NCI-H2081 treated with DMSO at 0.1 percent for 48 hours (cell line): ENCODE measurements at places on chromosomes 5 and 9.

DNA sequence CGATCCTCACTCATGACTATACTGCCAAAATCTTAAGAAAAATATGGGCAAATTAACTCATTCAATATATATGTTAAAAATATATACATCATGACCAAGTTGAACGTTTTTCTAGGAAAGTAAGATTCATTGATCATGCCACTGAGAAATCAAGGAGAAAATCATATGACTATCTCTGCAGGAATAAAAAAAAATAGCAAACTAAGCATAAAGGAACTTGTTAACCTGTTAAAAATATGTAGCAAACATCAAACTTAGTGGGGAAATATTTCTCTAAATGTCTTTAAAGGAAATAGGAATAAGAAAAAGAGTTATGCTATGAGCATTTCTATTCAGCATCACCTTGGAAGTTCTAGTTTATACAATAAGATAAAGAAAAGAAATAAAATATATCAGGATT lies 302.4 kb downstream of the GLIS3 start:
- DNase-seq, result no peak

DNA sequence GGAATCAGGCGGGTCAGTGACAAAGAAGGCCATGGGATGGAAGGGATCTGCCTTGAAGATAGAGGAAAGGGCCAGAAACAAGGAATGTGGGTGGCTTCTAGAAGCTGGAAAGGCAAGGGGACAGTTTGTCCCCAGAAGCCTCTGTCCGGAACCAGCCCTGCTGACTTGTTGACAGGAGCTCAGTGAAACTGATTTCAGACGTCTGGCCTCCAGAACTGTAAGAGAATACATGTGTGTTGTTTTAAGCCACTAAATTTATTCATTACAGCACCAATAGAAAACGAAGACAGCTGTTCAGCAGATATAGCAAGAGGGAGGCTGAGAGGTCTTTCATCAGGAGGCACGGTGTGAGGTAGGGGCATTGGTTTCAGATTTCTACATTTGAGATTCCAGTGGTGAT lies 422.5 kb downstream of the KDM4C start:
- no peak for DNase-seq

DNA sequence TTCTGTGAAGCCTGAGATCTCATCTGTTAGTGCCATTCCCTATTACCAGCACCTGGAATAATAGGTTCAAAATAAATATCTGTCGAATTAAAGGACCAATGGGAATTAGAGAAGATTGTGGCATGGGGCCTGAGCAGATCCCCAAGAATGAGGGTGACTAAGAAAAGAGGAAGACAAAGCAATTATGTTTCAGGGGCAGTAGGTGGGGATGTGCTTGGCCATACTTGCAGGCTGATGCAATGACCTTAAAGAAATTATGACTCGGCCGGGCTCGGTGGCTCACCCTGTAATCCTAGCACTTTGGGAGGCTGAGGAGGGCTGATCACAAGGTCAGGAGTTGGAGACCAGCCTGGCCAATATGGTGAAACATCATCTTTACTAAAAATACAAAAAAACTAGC lies 562.8 kb downstream of the PTPRD start:
- no peak for DNase-seq

DNA sequence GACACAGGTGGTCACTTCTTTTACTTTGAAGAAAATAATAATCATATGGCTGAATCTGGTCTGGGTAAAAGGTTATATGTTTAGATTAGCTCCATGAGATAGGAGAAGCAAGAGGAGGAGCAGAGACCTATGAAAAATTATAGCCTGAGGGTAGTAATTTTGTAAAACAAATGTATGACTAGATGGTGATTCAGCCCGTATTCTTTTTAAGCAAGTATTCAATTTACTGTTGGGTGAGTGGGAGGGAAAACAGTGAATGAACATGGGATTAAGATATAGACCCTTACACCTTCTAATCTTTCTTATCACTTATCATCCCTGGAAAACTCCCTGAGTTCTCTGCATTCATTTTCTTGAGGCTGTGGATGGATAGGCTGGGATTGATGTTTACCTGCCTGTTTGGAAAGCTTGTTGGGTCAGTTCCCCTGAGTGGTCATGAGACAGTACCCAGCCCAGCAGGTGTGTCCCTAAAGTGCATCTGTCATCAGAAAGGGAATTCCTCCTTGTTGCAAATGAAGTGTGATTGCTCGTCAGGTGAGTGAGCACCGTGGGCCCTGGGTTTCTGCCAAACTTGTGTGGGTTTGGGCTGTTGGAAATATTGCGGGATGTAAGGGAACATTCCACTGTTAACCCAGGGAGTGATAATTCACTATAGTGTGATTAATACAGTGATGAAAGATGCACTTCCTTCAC lies 101.2 kb upstream of the GDNF start:
- DNase-seq, result no peak

- DNase-seq, result no peak
Observed at GRCh38 chr9:92175441-92175840, 60.2 kb upstream of the SPTLC1 start.

DNA sequence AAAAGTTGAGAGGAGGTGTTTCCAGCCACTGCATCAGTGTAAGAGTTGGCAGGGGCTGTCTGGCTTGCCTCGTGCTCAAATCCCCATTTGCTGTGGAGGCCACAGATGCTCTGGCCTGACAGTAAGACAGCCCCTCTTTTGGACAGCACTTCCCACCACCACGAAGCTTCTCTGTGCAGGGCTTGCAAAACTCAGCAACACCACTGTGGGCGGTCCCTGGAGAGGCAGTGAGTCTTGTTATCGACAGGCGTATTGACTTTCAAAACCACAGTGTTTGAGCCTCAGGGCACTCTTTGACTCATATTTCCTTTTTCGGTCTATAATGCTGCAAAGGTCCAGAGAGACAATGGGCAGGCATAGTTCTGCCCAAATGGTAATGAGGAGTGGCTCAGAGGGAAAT lies 539.5 kb downstream of the EBF1 start:
- DNase-seq, result no peak

GRCh38 chr5:2178071-2178477 lies 295.3 kb upstream of the IRX4 start:
- no peak for DNase-seq

- no peak for DNase-seq
Observed at GRCh38 chr5:159782995-159783300, 133.3 kb upstream of the ADRA1B start.

GRCh38 chr5:7897014-7897600 lies 28.2 kb downstream of the MTRR start:
- DNase-seq, result no peak

DNA sequence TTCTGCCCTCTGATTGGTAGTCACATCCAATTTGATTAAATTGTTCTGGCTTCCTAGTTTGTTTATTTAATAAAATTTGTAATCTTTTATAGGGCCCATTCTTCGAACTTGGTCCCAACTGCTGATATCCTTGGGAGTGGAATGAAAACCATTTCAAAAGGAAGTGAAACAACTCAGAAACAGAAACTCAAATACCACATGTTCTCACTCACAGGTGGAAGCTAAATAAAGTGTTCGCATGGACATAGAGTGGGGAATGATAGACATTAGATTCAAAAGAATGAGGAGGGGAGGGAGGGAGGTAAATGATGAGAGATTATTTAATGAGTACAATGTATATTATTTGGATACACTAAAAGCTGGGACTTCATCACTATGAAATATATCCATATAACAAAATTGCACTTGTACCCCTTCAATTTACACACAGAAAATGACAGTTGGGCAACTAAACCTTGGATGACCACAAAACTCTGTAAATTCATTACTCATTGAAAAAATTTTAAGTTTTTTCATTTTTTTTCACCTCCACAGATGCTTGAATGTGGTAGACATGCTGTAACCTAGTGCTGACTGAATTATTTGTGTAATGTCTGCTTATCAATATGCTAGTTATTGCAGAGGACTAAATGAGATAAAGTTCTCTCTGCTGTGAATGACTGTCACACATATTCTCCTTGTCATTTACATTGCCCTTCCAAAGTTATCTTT lies 16.0 kb downstream of the ATP10B start:
- no peak for DNase-seq

DNA sequence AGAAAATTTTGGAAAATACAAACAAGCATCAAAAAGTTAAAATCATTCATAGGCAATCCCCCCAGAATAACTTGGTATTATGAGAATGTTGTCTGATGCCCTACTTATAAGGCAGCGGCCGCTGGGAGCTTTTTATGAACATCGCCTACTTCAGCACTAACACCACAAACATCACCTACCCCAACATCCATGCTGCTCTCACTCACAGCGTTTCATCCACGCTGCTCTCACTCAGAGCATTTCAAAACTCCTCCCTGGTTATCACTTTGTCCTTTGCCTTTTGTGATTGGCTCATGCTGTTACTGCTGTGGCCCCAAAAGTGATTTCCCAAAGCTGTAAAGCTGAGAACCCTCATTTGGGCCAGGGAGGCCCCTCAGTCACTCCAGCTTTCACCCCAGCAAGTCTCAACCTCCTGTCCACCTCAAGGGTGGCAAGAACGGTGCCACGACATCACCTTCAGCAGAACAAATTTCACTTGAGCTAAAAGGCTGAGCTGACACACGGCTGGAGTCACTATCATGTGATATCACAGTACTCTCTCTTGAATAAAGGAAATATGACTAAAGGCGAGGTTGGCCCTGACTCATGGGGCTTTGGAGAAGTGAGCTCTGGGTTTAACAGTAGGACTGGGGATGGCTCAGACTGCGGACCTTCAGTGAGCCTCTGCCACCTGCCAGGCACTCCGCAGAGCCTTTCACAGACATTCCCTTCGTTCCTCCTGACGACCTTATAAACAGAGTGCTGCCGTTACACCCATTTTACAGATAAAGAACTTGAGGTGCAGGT lies 25.2 kb downstream of the SHC3 start:
- no peak for DNase-seq

DNA sequence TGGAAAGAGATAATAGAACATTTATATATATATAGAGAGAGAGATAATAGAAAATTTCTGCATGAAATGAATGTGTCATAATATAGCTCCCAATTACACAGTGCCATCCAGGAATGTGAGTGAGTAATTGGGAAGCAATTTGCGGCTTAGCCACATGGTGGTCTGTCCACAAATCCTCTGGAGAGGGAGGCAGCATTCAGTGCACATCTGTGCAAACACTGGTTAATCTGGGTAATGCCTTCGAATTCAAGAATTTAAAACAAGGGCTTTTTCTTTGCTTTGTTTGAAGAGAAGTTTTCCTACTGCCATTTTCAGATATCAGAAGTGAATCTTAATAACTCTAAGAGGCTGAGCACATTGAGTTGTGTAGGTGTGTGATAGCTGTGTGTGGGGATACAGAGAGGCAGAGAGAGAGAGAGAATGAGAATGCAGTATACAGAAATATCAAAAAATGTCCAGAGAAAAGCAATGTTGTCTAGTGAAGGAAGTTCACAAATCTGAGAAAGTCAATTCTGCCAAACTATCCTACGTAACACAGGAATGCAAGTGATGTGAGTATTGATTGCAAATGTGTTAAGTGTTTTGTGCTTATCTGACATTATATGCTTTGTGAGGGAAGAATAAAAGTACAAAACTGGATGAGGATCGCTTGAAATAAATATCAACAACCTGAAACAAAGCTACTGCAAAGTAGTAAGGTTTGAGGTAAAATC lies 134.6 kb downstream of the EDIL3 start:
- no peak for DNase-seq

DNA sequence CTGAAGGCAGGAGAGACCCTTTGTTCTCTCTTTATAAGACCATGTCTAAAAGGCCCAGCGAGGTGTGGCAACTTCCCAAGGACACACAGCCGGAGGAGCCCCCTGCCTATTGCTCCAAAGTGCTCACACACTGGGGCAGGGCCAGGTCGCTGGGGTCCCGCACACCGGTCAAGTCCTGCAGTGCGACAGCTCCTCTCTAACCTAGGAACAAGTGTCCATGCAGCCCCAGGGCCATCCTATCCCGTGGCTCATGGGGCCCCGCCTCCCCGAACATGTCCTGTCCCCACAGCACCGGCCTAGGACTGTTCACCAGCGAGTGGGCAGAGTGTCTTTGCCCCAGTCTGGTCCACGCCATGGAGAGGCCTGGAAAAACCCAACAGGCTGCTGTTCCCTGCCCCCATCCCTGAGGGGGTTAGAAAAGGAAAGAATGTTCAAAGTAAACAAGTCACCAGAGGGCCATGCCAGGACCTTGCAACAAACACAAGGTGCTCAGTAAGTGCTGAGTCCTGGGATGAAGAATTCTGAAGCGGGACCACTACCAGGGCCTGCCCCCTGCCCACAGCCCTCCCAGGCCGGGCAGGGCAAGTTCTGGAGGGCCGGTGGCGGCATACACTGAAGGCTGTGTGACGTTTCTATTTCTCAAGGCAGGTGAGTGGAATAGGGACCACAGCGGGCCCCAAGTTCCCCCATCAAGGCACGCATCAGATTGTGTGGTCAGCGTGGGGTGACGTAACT lies 938 bp downstream of the NINJ1 start:
- no peak for DNase-seq

- peak; percentile 10 for DNase-seq
Observed at GRCh38 chr9:114454652-114455051, 50.6 kb downstream of the WHRN start.

- no peak for DNase-seq
Observed at GRCh38 chr5:18158166-18158565, 523.9 kb downstream of the TAF11L14 start.

- DNase-seq, result no peak
Observed at GRCh38 chr9:91433180-91433579, 9.5 kb upstream of the NFIL3 start.

DNA sequence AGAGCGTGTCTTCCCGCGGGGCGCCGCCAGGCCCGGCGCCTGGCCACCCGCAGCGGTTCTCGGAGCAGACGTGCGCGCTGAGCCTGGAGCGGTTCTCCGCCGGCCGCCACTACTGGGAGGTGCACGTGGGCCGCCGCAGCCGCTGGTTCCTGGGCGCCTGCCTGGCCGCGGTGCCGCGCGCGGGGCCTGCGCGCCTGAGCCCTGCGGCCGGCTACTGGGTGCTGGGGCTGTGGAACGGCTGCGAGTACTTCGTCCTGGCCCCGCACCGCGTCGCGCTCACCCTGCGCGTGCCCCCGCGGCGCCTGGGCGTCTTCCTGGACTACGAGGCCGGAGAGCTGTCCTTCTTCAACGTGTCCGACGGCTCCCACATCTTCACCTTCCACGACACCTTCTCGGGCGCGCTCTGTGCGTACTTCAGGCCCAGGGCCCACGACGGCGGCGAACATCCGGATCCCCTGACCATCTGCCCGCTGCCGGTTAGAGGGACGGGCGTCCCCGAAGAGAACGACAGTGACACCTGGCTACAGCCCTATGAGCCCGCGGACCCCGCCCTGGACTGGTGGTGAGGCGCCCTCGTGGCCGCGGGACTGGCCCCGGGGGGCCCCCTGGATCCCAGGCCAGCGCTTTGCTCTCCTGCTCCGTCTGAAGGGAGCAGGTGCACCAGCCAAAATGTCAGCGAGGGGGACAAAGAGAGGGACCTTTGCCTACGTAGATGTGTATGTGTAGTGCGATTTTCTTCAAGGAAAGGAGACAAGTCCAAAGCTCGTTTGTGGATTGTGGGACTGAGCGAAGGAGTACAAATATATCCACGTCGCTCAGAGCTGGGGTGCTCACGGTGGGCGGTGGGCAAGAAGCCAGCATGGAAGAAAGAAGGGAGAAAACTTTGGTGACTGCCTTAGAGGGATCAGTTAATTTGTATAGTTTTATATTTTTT lies 19.5 kb downstream of the BTNL9 start:
- DNase-seq, result no peak
